ENCODE measurements at places on chromosomes 5 and 9.

DNA sequence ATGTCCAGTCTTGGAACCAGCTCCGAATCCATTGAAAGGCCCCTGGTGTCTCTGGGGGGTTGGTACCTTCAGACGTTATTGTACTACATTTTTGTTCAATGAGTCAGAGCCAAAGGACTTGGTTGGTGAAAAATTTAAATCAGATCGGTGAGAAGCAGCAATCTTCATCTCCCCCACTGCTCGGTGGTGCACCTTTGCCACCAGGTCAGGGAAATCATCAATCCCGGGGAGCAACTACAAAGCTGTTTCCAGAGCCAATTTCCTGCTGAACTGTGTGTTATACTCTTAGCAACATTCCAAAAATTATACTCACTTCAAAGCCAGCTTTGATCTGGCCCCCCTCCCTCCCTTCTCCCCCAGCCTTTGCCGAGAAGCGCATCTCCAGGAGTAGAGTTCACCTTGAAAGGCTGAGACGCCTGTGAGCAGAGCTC is 375.2 kb upstream of the WWC1 start:
- no peak for DNase-seq

DNA sequence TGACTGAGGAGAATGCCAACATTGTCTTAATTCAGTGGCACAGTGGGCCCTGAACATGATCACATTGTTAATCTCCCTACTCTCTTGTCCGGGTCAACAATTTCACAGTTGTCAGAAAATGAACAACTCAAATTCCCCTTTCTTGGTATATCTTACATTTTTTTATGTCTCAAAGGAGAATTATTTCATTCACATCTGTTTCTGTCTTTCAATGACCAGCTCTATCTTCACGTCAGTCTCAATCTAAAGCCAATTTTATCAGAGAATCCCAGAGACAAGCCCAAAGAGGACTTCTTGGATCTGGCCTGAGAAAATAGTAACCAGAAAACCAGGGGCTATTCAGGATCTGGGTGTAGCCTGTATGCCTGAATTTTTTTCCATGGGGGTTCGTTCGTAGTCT is 477.5 kb downstream of the PDE4D start:
- DNase-seq: no peak

DNA sequence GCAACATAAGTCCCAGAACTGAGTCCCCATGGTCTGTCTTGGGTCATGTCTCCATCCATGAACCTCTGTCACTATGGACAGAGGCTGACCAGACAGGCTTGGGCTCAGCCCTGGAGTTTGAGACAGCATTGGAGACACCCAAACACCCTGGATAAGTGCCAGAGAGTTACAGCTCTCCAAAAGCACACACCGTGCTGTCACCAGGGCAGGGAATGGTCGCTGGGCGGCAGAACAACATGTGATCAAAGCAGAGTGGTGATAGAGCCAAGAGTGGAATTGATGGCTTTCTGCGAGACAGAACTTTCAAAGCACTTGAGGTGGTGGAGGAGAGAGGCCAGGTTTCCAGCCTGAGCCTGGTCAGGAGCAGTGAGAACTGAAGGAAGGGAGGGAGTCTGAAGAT is 50.1 kb downstream of the DRD1 start:
- DNase-seq: no peak

DNA sequence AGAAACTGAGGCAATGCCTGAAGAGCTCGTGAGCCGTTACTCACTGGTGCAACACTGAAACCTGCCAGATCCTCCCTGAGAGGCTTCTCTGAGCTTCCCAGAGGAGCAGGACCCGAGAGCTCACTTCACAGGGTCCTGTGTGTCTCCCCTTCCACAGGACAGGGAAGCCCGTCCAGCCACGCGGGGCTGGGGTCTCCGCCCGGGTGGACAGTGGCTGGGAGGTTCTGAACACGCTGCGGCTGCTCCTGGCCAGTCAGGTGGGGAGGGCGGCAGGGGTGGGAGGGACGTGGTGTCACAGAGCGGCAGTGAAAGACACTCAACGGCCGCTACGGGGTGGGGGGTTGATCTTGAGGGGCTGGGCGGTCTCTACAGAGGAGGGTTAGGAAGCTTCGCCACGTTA is 290 bp upstream of the ZDHHC11 start:
- no peak for DNase-seq

- DNase-seq: no peak
Observed at GRCh38 chr9:130542457-130543228, 36.7 kb upstream of the FUBP3 start.

GRCh38 chr5:92560698-92561401 is 1020.2 kb downstream of the NR2F1-AS1 start:
- DNase-seq: no peak

DNA sequence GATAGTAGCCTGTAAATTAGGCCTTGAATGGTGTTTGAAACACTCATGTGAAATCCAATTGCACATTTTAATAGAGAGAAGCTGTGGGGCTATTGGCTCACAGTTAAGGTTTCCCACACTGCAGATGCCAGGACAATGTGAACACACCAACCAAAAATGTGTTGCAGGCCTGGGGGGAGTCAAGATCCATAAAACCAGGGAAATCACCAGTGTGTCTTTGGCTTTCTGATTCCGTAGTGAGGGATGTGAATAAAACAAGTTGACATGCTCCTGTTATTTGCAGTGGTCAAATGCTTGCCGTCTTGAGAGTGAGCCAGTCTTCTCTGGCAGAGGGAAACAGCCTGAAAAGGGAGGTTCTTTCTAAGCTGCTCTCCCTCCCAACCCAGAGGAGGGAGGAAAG is 79.0 kb downstream of the ZNF462 start:
- DNase-seq: no peak

DNA sequence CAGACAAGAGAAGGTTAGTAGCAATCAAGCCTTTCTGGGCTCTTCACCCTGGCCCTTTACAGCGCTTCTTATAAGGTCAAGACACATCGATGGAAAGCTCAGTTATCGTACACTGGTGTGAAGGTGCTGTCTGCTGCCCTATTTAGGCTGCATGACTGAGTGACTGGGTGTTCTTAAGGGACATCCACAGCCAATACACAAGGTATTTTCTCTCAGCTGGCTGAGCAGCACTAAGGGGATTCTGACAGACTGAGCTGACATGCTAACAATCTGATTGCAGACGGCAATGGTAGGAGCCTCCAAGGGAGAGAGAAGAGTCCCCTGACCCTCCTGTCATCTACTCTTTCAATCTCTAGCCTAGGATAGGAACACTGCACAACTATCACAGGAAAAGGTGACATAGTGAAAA is 577.9 kb downstream of the ISL1 start:
- no peak for DNase-seq

GRCh38 chr5:180212363-180213255 is 3.6 kb upstream of the RASGEF1C start:
- no peak for DNase-seq

GRCh38 chr5:120314191-120314590 is 149.9 kb upstream of the PRR16 start:
- no peak for DNase-seq

DNA sequence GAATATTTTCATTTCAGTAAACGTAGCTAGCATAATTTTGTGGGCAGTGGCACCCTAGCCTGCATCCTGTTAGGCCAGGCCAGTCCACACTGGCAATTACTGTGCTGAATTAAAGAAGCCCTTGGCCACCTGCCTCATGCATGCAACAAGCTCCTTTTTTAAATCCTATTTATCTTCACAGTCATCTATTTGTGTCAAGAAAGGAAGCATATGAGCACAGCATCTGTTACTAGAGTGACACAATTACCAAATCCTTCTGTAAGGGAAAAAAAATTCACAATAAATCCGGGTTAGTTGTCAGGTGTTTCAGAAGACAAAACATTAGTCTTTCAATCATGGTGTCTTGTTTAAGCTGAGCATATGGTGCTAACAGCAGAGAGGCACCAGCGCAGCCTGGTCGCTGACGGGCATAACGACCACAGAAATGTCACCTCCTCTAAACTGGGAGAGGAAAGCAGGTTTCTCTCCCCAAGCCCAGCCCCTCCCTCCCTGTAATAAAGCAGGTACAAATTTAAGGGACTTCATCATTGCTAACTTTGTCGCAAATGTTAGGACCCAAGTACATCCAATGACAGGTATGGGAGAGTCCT is 520.6 kb downstream of the CTNND2 start:
- no peak for DNase-seq

- no peak for DNase-seq
Observed at GRCh38 chr9:133737071-133737773, 930 bp downstream of the SARDH start.

GRCh38 chr9:93950619-93951601 is 4.2 kb downstream of the BARX1 start:
- no peak for DNase-seq

DNA sequence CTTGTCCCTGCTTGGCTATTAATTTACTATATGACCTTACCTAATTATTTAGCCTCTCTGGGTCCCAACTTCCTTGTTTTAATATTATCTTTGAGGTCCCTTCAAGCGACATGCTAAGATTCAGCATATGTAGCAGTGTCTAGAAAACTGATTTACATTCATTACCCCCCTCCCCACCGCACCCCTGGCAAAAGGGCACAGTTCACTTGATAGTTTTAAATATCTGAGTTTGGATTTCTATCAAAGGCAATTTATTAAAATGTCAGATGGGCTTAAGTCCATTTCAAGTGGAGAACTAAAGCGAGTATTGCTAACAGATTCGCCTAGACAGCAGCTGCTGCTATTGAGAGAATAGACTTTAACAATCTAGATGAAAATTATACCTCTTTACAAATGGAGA is 3.9 kb downstream of the CEMIP2 start:
- DNase-seq: no peak

DNA sequence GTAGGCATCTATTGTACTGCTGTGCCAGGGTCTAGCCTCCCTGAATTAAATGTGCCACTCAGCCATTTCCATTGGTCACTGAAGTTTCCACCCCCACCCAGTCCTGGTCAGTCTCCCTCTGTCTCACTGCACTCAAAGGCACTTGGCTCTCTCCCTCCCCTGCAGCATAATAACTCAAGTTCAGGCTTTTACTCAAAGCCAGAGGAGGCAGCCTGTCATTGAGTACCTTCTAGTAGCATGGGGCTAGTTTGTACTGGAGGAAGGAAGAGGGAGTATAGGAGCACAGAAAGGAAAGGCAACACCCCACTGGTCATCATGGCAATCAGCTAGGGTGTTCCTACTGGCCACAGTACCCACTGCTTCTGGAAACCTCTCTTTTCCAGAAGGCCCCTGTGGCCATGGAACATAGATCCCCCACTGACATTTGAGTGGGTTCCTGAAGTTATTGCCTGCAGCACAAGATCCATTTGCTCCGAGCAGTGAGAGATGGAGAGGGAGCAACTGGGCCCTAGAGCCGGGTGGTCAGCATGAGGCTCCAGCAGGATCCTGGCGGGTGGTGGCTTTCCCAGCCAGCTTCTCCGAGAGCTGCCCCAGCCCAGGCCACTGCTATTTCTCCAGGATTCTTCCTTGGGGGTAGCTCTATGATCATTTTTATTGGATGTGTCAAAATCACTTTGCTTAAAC is 89.9 kb upstream of the CPEB4 start:
- no peak for DNase-seq

DNA sequence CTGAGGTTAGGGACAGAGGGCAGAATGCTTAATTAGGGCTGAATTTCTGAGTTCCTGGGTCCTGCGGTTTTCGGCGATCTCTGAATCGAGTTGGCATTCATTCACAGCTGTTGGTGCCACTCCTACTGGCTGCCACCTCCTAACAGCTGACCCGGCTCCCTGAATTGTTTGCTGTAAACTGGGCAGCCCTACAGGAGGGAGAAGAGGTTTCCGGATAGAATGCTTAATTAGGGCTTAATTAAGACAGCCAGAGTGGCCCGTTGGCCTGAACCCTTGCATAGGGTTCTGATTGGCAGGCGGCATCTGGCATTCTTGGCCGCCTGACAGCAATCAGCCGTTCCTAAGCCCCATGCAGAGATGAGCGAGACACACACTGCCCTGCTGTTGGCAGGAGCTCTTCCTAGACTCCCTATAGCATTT is 25.7 kb downstream of the FRMPD1 start:
- DNase-seq: no peak

DNA sequence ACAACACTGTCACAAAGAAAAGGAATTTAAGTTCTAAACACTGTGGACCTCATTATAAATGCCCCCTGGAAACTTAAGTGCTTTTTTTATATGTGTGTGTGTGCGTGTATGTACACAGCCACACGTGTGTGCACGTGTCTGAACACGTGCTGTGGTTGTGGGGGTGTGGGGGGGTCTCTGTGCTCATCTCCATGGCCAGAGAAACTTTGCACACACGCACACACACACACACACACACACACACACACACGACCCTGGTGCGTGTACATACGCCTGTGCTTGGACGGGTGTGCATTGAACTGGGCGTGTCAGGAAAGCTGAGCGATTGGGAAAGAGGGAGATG is 27.9 kb downstream of the AMBP start:
- DNase-seq: no peak

- DNase-seq: no peak
Observed at GRCh38 chr9:76917299-76917698, 11.4 kb upstream of the PRUNE2 start.

DNA sequence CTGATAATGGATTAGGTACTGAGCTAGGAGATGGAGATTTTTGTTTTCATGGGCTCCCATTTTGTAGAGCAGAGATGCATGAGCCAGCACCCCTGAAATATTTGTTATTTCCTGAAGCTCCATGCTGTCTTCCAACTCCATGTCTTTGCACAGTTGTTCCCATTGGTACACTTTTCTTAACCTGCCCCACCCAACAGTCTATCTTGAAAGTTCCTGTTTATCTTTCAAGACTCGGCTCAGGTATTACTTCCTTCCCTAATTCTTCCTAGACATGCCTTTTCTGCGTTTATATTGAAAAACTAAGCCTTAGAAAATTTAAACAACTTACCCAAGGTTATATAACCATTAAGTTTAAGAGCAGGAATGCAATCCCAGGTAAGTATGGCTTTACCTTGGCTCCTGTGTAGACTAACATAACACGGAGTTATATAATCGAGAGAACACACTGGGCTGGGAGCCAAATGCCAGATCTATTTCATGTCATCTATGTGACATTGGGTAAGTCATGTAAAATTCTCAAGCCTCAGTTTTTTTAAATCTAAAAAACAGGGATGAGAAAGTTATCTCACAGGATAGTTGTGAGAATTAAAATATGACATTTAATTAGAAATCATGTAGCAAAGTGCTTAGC is 67.4 kb downstream of the LIX1 start:
- DNase-seq: no peak

DNA sequence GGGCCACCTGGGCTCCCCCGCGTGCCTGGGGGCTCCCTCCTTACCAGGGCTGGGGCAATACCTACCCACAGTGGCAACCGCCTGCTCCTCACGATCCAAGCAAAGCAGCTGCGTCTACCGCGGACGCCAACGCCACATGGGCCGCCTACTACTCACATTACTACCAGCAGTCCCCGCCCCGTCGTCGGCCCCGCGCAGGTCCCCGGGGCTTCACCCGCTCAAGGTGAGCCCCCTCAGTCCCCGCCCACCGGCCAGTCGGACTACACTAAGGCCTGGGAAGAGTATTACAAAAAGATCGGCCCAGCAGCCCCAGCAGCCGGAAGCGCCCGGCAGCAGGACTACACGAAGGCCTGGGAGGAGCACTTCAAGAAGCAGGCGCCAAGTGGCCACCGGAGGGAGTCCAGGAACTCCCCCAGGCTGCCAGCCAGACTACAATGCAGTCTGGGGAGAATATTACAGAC is 106.0 kb upstream of the MTAP start:
- no peak for DNase-seq
